ENCODE measurements at places on chromosomes 12 and 14. TPM values are rescaled to one million over a fixed set of nuclear protein-coding genes. Genes with fewer than 3 reads are reported as not detected.

The CLEC4E gene
- not detected for total RNA-seq

The FOXM1 gene
- 0.82 TPM for total RNA-seq

The SENP1 gene
- 39.1 TPM for total RNA-seq

The TSPAN19 gene
- not detected for total RNA-seq

The IQSEC3 gene
- total RNA-seq, result 4.1 TPM

The GLIPR1L1 gene
- total RNA-seq, result under 0.01 TPM

The PROX2 gene
- not detected for total RNA-seq

The LRCOL1 gene
- total RNA-seq, result not detected

The DDX47 gene
- 62.4 TPM for total RNA-seq

The KERA gene
- 1.2 TPM for total RNA-seq

The ACOT6 gene
- total RNA-seq, result not detected

The INHBE gene
- total RNA-seq, result not detected

The KRT83 gene
- total RNA-seq, result not detected

The CPNE8 gene
- total RNA-seq, result 32.6 TPM

The P2RX4 gene
- total RNA-seq, result 5.3 TPM

The KCNA1 gene
- 7.3 TPM for total RNA-seq

The HHIPL1 gene
- 5.3 TPM for total RNA-seq
